ENCODE measurements at places on chromosomes 12 and 14.
A peak's percentile ranks its signal among the peaks of the same experiment; 100 is the strongest.

GRCh38 chr12:27179400-27180214 is 64.5 kb upstream of the STK38L start:
- peak; percentile 37 for DNase-seq

GRCh38 chr12:123065676-123066383 is 85.1 kb downstream of the PITPNM2 start:
- DNase-seq: no peak

DNA sequence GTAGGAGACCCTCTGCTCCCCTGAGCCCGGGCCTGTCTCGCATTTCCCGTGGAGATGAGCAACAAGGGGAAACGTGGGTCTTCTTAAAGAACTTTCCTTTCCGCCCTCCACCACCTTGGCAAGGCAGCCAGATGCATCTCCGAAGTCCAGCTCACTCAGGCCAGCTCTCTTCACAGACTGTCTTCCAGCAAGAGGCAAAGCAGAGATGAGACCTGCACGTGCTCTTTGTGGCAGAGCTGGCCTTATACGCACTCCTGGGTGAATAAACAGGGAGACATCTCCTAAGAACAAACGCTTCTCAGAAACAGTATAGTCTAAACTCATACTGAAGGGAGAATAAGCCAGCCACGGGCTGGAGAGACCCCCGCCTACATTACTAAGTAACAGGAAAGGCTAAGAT is 1.3 kb upstream of the BDKRB1 start:
- DNase-seq: no peak

GRCh38 chr12:85310025-85310424 is 30.0 kb downstream of the ALX1 start:
- no peak for DNase-seq

GRCh38 chr14:33511851-33512640 is 438.8 kb downstream of the EGLN3 start:
- no peak for DNase-seq

DNA sequence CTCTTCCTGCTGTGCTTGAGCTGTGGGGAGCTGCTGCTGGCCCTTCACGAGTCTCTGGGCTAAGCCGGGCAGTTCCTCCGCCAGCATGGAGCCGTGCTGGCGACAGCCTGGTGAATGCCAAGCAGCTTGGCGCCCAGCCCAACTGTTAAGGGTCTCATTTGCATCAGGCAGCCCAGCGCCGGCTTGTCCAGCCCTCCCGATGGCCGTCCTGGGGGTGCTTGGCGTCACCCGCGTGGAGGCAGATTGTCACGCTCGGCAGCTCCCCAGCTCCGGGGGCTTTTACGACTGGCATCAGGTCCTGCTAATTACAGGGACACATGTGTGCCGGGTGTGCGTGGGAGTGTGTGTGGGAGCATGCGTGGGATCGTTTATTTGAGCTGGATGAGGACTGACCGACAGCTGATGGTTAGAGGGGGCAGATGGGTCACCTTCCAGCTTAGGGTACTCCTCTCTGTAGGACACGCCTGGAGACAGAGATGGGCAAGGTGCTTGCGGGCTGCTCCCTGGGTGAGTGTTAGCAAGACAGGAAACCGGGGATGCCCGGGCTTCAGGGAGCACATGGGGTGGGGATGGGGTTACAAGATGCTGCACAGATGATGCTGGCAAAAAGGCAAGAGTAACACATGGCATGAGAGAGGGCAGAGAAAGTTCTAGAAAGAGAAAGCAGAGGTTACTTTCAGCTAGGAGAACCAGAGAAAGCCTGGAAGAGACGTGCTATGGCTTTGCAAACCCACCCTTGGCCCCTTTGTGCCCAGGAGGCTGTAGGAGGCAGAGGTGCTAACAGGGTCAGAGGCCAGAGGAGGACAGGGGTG is 64.1 kb downstream of the KIF26A start:
- no peak for DNase-seq

DNA sequence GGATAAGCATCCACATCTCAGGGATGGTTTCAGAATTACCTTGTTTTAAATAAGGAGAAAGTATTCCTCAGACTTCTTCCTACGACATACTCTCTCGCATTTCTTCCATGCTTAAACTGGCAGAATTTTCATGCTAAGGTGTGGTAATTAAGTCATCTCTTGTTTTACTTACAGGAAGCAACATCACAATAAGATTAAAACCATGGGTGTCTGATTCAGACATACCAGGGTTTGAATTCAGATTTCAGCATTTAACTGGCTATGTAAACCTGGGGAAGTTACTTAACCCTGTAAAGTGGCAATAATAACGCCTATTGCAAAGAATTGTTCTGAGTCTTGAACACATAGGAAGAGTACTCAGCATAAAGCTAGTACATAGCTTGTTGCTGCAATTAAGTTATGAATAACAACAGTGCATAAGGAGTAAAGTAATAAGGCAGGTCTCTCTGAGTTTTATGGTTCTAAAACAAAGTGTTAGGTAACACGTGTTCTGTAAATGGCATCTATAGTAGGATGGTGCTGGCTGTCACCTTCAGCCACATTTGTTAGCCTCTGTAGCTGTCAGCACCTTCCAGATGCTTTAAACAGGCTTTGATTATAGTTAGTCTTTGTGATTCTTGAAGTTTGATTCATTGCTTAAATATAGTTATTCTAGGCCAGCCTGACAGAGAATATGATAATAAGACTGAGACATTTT is 38.8 kb downstream of the IFT43 start:
- no peak for DNase-seq

DNA sequence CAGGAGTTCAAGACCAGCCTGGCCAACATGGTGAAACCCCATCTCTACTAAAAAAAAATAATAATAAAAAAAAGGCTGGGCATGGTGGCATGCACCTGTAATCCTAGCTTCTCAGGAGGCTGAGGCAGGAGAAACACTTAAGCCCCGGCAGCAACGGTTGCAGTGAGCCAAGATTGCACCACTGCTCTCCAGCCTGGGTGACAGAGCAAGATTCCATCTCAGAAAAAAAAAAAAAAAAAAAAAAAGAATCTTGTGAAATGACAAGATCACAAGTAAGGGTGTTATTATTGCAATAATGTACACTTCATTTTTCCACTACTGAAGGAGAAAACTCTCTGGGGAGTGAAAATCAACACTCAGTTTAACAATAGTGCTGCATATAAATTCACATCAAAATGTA is 8.8 kb upstream of the PTGR2 start:
- DNase-seq: no peak

DNA sequence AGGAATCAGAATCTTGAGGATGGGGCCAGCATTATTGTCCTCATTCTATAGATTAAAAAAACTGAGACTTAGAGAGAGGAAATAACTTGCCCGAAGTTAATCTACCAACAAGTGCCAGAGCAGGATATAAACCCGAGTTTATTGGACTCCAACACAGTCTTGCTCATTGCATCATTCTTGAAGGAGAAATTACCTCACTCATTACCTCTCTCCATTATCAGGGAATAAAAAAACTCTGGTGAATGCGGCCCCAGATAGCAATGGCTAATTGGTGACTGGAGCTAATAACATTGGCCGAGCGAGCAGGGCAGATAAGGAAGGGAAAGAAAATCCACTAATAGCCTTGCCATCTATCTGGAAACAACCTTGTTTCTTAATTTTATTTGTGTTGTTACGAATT is 24.7 kb upstream of the TMED10 start:
- no peak for DNase-seq

DNA sequence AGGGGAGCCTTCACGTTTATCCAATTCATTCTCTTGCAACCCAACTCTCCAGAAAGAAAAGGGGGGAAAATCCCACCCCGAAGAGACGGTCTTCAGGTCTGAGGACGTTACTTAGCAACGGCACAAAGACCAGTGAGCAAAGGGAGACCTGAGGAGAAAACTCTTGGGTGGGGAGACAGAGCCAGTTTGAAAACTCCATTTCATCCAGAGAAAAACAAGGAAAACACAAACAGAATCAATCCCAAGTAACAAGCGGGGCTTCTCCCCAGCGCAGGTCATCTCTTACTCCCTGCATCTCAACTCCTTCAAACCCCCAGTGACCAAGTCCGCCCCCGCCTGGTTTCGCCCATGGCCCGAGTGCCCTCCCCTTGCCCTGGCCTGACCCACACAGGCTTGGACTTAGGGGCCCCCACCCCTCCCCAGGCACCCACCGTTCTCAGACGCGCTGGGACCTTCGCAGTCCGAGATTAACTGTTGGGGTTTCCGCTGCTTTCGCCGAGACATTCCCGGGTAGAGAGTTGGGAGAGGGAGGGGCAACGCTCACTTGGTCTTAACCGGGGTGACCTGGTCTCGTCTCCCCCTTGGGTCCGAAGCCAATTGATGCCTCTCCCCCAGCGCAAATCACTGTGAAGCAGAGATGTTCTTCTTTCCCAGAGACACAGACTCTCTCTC is 10.4 kb upstream of the SALL2 start:
- DNase-seq: no peak

GRCh38 chr12:71335963-71336257 is 103.7 kb upstream of the LGR5 start:
- DNase-seq: no peak

DNA sequence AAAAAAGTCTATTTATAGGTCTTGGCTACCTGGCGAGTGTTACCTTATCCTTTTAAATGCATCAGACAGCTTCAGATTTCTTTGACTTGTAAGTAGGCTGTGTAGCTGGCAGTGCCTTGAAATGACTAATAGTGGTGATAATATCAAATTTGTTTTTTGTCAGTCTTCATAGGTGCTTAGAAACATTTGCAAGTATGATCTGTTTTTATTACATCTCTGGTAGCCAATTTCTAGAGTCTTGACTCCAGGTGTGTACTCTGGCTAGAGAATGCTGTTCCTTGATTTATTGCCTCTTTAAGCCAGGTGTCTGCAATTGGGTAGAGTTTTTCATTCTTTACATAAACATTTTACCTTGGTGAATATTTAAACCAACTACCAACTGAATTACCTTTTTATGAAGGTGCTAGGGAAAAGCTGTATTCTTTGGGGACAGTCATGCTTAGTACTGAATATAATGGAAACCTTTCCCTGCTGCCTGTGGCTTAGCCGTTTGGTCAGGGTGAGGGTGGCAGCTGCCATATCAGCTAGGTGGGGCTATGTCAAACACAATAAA is 32.6 kb downstream of the MLXIP start:
- DNase-seq: no peak

- no peak for DNase-seq
Observed at GRCh38 chr14:58455593-58456265, 28.2 kb downstream of the KIAA0586 start.

GRCh38 chr14:65239938-65240296 is 137.6 kb upstream of the MAX start:
- DNase-seq: no peak

GRCh38 chr14:20772650-20773049 is 4.4 kb downstream of the EDDM3B start:
- no peak for DNase-seq

- peak; percentile 18 for DNase-seq
Observed at GRCh38 chr12:106149096-106149784, 10.5 kb upstream of the NUAK1 start.

- no peak for DNase-seq
Observed at GRCh38 chr12:72511498-72511897, 239.3 kb downstream of the TRHDE start.

DNA sequence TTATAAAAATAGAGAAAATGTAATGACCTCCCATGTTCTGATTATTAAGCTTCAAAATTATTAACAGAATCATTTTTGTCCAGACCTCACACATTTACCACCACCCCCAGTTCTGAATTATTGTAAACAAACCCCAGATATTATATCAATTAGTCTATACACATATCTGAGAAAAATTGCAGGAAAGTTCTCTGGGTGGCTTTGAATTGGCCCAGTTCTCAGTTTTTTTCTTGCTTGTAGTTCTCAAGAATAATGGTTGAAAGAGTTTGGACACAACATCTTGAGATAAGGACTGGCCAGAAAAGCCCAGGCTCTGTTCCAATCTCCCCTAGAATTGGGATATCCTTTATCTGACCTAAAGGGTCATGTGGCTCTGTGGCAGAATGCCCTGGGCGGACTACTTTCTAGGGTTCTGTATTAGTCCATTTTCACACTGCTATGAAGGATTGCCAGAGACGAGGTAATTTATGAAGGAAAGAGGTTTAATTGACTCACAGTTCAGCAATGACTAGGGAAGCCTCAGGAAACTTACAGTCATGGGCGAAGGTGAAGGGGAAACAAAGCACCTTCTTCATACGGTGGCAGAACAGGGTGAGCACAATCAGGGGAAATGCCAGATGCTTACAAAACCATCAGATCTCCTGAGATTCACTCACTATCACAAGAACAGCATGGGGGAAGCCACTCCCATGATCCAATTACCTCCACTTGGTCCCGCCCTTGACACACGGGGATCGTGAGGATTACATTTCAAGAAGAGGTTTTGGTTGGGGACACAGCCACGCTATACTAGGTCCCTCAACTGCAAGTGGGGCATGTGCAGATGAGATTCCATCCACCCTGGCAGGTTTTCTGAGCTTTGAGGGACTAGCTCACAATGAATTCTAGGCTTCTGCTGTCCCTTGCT is 1504.6 kb upstream of the FLRT2 start:
- DNase-seq: no peak

DNA sequence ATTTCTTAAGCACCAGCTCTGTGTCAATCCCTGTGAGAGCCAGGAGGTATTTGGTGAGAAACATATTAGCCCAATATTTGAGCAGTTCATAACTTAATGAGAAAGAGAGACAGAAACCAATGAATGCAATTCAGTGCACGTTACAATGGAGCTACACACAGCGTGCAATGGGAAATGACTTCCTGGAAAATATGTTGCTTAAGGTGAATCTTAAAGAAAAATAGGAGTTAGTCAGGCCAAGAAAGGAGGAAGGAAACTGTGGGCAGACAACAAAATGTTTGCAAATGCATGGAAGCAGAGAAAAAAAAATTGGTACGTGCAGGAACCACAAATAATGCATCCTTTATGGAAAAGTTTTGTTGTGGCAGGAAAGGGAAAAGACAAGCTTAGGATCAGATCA is 481.7 kb downstream of the BCAT1 start:
- DNase-seq: no peak

DNA sequence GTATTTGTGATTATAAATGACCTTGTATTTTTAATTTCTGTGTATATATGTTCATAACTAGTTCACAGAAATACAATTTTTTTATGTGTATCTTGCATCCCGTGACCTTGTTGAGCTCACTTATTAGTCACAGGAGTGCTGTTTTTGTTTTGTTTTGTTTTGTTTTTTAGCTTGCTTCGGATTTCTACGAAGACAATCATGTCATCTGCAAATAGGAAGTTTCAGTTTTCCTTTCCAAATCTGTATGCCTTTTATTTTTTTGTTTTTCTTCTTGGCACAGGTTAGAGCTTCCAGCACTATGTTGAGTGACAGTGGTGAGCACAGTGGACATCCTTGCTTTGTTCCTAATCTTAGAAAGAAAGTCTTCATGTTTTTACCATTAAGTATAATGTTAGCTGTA is 229.2 kb upstream of the GARIN6 start:
- DNase-seq: no peak

GRCh38 chr12:53575502-53576249 is 50.5 kb downstream of the ATF7 start:
- DNase-seq: peak; percentile 58
